Left lung (tissue), 14 donors: ENCODE measurements at places on chromosomes 5 and 9. TPM values are rescaled to one million over a fixed set of nuclear protein-coding genes. Genes with fewer than 3 reads are reported as not detected.

PDE6A gene
- not detected for total RNA-seq

ADAMTS12 gene
- total RNA-seq: 11.6 TPM

HSPA4 gene
- total RNA-seq: 85.5 TPM

NDUFAF2 gene
- 18.4 TPM for total RNA-seq

EDIL3 gene
- total RNA-seq: 59.9 TPM

PLCXD3 gene
- 4.8 TPM for total RNA-seq

GRCh38 chr5:172691886-172692285, 50.8 kb downstream of the NEURL1B start:
- DNase-seq: no peak

- no peak for DNase-seq
These were observed 11.8 kb downstream of the ELL2 start for GRCh38 chr5:95949810-95950209.

DNA sequence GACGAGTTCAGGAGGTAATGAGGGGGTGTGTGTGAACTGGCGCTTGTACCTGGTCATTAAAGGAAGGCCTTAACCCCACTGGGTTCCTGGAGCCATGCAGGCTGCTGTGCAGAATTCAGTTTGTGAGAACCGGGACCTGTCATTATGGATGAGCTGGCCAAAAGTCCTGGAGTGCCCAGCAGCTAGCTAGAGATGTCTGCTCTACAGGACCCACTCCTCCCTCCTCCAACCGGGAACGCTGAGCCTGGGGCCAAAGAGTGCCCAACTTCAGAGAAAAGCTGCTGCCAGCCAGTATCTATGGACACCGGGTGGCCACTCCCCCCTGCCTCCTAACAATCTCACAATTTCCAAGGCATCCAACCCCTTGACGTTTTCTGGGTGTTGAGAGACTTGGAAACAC, 1.2 kb downstream of the ENTREP1 start:
- DNase-seq: no peak

DNA sequence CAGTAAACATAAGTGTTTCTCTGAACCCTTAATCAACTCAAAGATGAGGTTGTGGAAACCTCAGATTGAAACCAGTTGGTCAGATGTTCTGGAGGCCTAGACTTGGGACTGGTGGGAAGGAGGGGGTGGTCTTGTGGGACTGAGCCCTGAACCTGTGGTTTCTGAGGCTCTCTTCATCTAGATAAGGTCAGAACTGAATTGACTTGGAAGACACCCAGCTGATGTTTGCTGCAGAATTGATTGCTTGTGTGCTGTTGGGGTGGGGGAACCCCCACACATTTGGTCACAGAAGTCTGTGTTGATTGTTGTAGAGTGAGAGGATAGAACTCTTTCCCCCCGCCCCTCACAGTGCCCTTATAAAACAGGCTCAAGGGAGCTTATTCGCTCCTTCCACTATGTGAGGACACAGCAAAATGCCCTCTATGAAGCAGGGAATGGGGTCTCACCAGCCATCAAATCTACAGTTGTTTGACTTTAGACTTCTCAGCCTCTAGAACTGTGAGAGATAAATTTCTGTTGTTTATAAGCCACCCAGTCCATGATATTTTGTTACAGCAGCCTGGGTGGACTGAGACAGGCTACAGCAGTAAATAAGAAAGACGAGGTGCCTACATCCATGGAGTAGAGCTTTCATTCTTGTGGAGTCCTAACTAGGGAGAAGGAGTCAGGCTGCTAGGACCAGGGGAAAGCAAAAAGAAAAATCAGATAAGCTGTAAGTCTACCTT, 25.7 kb upstream of the UGCG start:
- no peak for DNase-seq

GRCh38 chr5:154485096-154485491, 7.1 kb upstream of the HAND1 start:
- no peak for DNase-seq

- DNase-seq: no peak
These were observed 9.4 kb upstream of the CARD19 start for GRCh38 chr9:93086447-93087224.

GRCh38 chr5:119864286-119864685, 234.9 kb downstream of the FAM170A start:
- no peak for DNase-seq

- DNase-seq: peak; percentile 63
These were observed 30.4 kb downstream of the RNF145 start for GRCh38 chr5:159178978-159179377.

GRCh38 chr9:83521411-83521810, 16.8 kb downstream of the FRMD3 start:
- no peak for DNase-seq

DNA sequence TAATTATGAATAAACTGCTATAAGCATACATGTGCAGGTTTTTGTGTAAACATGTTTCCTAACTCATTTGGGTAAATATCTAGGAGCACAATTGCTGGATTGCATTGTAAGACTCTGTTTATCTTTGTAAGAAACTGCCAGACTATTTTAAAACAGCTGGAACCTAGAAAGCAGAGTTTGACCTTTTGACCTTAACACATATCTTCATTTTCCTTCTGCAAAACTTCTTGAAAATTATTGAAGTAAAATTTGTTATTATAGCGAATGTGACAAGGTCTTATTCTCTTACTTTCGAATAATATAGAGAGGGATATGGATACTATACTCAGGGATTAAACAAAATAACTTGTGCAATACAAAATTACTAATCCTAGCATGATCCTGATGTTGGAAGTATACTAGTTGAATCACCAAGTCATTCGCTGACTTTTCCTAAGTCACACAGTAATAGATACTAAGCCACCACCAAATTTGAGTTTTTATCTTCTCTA, 3.2 kb upstream of the ANXA1 start:
- no peak for DNase-seq

DNA sequence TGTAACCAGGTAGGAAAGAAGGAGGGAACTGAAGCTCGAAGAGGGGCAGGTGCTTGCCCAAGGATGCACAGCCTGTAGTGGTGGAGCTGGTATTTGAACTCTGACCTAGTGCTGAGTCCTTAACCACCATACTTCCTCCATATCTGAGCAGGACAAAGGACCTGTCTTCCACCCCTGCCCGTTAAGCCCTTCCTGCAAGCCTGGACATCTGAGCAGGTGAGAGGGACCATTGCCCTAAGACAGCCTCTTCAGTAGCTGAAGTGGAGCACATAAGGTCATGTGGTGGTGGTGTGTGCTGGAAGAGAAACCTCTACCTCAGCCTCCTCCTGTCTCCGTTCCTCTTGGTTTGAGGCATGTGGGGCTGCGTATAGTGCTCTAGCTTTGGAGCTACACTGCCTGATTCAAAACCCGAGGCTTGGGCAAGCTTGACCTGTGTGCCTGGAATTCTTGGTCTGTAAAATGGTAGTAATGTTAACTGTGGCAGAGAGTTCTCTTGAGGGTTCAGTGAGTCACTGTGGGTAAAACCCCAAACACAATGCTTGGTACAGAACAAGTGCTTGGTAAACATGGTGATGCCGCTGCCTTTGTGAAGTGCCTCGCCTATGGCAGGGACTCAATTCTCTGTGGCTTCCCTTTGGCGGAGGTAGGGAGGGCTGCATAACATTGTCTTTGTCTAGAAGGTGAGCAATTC, 7.4 kb downstream of the GALNT10 start:
- DNase-seq: peak; percentile 71

DNA sequence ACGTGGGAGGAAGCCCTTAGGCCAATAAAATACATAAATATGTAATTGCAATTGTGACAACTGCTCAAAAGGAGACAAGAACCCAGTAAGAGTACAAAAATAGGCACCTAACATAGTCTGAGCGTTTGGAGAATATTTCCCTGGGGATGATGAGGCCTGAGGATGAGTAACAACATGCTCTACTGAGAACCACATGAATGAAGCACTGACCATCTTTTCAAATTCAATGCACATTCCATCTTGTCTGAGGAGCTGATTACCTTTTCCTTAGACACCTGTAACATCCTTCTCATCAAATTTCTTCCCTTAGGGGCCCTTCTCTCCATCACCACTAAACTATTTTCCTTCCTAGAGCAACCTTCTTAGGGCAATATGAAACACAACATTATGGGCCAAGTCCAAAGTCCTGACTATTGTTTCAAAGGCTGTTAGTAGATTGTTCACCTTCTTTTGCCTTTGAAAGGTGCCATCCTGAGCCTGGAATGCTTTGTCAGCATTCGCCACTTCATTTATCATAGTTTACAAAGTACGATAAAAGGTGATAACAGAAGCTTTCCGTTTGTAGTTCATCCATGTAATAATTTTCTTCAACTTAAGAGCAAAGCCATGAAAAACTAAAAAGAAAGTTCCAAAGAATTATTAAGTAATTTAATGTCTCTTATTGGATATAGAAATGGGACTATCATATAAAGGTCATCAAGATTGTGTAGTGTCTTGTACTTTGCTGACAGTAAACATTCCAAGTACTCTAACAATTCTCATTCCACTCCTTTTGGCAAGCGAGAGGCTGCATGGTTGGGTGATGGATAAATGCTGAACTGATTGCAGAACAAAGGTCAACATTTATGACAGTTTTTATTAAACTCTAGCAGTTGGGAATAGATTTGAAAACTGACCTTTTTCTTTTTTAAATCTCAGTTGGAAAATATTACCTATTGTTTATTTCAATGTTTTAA, 471.3 kb downstream of the PDE4D start:
- DNase-seq: no peak

- DNase-seq: no peak
These were observed 24.7 kb upstream of the TNFSF8 start for GRCh38 chr9:114954956-114955582.

GRCh38 chr5:8848366-8848765, 697.5 kb downstream of the SEMA5A start:
- no peak for DNase-seq

DNA sequence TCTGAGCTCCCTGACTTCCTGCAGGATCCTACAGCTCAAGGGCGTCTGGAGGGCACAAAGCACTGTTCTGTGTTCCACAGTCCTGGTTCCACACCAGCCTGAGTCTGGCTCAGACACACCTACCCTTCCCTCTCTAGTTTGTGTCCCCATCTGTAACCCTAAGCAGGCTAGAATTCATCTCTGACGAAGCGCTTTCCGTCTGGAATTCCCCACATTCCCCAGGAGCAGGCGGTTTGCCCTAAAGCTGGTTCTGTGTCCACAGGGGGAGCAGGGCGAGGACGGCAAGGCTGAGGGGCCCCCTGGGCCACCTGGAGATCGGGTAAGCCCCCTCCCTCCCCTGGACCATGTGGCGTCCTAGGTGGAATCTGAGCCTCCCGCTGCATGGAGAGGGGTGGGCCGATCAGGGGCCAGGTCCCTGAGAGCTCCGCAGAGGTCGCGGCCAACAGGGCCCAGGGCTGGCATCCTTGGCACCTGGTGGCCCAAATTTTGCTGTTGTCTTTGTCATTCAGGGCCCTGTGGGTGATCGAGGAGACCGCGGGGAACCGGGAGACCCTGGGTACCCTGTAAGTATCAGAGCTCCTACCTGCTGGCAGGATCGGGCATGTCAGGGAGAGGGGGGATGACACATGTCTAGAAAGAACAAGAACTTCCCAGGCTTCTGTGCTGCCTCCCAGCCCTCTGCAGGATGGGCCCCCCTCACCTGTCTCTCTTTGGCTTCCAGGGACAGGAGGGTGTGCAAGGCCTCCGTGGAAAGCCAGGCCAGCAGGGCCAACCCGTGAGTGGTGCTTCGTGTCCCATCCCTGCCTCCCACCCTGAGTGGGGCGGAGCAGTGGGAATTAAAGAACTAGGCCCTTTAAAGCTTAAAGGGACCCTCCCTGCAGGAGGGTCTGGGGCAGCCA, 34.5 kb upstream of the ORM1 start:
- peak; percentile 68 for DNase-seq

- DNase-seq: no peak
These were observed 53.4 kb downstream of the GALNT12 start for GRCh38 chr9:98860871-98861293.

GRCh38 chr9:126336736-126337325, 10.2 kb downstream of the MVB12B start:
- DNase-seq: no peak

DNA sequence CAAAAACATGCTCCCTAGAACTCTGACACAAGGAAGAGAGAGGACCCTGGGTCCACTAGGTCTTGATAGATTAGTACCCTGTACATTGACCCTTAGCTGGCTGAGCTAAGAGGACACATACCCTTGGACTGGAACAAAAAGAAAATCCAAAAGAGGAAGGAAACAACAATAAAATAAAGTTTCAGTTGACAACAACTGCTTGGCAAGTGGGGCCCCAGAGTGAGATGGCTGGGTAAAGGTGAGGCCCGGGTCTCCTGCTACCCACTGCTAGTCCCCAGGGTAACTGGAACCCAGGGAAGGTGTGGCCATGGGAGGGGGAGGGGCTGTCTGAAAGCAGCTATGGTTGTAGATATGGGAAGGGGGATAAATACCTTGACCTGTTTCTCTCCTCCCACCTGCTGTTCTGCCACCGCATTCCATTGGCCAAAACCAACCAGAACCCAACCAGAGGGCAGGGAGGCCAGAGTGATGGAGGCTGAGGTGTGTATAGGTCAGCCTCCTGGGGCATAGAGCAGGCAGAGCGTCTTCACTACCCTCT, 11.7 kb downstream of the TAL2 start:
- DNase-seq: no peak

DNA sequence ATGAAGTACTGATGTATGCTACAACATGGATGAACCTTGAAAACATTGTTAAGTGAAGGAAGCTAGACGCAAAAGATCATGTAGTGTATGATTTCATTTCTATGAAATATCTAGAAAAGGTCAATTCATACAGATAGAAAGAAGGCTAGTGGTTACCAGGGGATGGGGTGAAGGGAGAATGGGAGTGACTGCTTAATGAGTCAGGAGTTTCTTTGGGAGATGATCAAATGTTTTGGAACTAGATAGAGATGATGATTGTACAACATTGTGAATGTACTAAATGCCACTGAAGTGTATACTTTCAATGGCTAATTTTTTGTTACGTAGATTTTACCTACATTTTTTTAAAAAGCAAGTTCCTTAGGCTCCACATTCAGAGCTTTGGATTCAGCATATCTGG, 14.9 kb upstream of the DELE1 start:
- no peak for DNase-seq

- DNase-seq: no peak
These were observed 351.3 kb downstream of the NTRK2 start for GRCh38 chr9:85020791-85021190.

DNA sequence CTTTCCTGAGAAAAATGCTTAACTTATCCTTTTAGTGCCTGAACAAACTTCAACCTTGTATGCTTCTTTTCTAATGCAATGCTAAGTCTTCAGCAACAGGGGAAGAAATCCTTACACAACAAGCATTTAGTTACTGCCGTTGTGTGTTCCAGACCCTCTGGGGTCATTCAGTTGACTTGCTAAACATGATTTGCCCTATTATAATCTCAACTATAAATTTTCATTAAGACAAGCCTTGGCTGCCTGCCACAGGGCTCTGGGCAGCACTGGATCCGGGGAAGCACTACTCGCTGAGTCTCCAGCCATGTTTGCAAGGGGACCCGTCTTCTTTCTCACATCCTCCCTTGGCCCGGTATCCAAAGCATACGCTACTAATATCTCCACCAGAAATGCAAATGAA, 58.1 kb downstream of the PTCH1 start:
- no peak for DNase-seq

- no peak for DNase-seq
These were observed 464.5 kb upstream of the SMARCA2 start for GRCh38 chr9:1550636-1551035.

GRCh38 chr5:2724831-2725230, 26.6 kb downstream of the IRX2 start:
- no peak for DNase-seq

GRCh38 chr9:91489361-91489899, 65.8 kb upstream of the NFIL3 start:
- no peak for DNase-seq

GRCh38 chr9:138105561-138106505, 228.3 kb downstream of the CACNA1B start:
- no peak for DNase-seq

- peak; percentile 32 for DNase-seq
These were observed 624.9 kb upstream of the GRAMD2B start for GRCh38 chr5:125798307-125798706.
